ENCODE measurements at places on chromosomes 3 and 15.

GRCh38 chr3:13159890-13160289 lies 86.7 kb upstream of the IQSEC1 start:
- DNase-seq, result no peak

GRCh38 chr3:183634707-183635106 lies 716 bp upstream of the KLHL24 start:
- no peak for DNase-seq

DNA sequence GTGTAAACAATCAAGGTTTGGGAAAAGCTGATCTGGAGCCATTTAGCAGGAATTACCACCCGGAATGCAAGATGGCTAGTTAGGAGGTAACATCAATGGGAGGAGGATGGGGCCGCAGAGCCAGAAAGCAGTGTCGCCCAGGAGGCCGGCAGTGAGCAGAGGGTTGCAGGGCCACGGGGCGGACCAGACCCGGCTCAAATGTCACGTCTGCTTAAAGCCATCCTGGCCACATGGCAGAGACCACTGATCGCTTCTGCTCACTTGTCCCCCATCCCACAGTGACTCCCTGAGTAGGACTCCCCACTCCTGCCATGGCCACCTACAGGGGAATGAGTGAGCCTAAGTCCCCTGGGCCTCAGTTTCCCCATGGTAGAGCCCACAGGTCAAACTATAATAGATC lies 18.2 kb downstream of the MGLL start:
- DNase-seq, result no peak

DNA sequence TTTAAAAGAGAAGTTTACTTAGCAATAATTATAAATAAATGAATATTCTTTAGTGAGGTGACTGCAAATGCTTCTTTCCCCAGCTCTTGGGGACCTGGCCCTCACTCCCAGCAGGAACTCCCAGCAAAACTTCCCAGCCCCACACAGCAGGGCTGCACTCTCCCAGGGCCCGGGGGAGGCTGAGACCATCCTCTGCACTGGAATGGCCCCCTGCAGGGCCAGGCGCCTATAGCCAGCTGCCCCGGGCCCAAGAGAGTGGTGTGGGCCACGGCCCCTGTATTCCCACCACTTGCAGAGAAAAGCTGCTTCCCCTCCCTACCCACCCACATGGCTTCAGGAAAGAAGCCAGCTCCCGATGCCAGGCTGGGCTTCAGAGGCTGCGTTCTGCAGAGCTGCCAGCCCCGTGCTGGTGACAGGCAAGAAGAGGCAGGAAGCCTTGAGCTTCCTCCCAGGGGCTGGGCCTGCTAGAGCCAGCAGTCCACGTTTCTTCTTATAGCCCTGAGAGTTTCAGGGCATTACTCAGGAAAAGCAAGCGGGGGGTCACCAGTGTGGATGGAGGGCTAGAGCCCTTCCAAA lies 20.0 kb downstream of the IDH2 start:
- no peak for DNase-seq

GRCh38 chr15:51755790-51756189 lies 4.4 kb downstream of the TMOD2 start:
- DNase-seq, result no peak

DNA sequence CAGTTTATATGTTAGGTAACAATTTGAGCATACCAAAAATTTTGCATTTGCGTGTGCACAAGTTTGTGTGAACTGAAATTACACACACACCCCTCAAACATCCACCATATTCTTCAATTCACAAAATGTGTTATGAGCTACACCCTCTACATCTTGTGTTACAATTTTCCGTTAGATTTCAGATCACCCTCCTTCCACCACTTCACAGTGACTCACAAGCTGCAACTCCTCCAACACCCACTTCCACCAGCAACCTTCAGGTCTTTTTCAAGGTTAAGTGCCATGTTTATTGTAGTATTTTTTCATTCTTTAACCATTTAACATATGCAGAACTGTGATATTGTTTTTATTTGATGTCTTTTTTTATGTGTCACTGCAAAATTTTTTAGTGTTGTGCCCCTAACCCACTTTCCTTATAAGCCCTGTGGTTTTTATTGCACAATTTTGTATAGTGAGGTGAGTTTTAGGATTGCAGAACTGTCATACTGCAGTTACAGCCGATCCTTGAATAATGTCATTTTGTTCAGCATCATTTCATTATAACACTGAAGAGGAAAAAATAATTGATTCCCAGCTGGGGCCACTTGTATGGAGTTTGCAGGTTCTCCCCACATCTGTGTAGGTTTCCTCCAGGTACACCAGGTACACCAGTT lies 148.9 kb downstream of the PLCL2 start:
- no peak for DNase-seq

DNA sequence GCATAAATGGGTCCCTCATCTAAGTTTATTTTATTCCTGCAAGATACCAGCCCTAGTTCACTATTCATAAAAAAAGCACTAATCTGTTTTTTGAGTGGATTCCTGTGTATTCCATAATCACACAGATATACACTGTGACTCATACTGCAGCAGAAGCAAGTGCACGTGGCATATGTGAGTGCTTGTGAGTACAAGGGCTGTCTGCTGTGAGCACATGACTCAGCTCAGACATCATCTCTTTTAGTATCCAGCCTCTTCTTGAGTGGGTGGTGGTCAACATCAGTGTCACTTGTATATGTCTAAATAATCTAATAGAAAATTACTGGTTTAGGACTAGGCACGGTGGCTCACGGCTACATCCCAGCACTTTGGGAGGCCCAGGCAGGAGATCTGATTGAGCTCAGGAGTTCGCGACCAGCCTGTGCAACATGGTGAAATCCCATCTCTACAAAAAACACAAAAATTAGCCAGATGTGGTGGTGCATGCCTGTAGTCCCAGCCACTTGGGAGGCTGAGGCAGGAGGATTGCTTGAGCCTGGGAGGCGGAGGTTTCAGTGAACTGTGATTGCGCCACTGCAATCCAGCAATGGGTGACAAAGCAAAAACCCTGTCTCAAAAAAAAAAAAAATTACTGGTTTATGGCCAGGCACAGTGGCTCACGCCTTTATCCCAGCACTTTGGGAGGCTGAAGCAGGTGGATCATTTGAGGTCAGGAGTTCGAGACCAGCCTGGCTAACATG lies 49.8 kb downstream of the NIPA2 start:
- no peak for DNase-seq

GRCh38 chr3:128144512-128145187 lies 8.6 kb upstream of the EEFSEC start:
- no peak for DNase-seq

GRCh38 chr15:90812958-90813265 lies 55.5 kb upstream of the FURIN start:
- DNase-seq, result no peak

- no peak for DNase-seq
Measured at GRCh38 chr3:136995652-136996051, 37.9 kb downstream of the IL20RB start.

GRCh38 chr15:74265046-74265639 lies 29.0 kb downstream of the CCDC33 start:
- DNase-seq, result no peak

DNA sequence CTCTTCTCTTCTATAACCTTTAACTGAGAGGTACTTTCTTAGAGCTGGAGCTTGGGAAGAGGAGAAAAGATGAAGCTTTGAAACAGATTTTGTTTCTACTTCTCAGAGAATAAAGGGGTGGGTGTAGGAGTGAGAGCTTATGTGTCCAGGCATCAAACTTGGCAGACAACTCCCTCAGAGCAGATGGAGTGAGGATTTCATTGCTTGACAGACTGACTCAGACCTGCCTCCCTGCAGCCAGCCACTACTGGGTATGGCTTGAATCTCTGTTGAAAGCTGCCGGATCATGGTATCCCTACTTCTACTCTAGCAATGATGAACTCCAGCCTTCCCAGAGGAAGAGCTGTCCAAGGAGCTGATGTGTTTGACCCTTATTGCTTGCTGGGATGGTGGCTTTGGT lies 36.7 kb downstream of the SYN2 start:
- no peak for DNase-seq

DNA sequence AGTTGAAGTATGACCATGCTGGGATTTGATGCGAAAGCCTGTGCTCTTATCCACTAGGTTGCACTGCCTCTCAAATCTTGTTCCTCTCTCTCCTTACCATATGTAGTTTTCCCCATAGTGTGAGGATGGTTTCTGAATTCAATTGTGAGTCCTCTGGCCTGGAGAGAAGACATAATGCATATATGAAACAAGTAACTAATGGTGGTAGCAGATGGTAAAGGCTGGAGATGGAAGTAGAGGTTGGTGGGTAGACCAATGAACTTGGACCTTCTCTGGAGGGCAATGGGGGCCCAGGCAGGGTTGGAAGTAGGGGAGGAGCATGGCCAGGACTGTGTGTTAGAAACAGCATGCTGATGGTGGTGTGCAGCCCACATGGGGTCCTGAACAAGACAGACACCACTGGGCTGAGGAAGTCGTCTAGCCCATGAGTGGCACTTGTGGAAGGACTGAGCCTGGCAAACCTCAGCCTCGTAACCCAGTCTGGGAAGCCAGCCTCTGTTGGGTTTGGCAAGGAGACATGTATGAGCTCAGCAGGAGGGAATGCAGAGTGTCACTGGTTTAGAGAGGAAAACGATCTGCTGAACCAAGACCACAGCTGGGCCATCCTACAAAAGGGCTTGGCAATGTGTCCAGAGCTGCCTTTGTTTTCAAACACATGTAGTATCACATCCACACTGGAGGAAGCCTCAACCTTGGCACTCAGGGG lies 18.5 kb upstream of the LMCD1 start:
- DNase-seq, result no peak

Measured in stimulated activated CD4-positive, alpha-beta T cell treated with anti-CD3 and anti-CD28 coated beads, TNF-alpha, amount 100 ng/mL, for 48 hours (primary cell).